Naive thymus-derived CD4-positive, alpha-beta T cell (primary cell): ENCODE measurements at places on chromosomes 16 and 17. TPM values are rescaled to one million over a fixed set of nuclear protein-coding genes. Genes with fewer than 3 reads are reported as not detected.

DNA sequence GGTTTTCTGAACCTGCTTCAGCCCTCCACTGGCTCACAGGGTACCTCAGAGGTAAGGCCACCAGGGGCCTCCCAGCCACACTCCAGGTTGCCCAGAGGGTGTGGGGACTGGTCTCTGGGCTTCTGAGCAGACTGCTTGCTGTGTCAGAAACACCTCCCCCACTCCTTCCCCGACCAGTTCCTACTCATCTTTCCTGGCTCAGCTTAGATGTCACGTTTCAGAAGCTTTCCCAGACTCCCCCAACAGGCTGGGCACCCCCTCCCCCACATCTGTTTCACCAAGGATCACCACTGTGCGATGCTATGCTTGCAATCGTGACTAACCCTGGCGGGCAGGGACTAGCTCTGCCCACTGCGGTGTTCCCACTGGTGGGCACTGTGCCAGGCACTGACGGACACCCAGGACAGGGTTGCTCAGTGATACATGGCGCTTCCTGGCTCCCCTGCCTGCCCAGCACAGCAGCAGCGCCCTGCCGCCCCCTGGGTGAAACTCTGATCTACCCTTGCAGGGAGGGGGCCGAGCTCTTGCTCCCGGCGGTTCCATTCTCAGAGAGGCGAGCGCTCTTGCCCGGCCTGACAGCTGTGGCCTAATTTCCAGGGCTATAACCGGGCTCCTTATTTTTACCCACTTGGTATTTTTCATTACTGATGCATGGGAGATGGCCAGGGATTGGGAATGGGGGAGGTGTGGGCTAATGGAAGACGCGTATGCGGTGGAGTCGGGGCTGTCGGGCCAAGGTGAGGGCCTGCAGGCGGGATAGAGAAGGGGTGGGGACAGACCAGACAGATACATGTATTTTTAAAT is 29.4 kb upstream of the MTSS2 start:
- no peaks in the 10 kb centered on the region for H3K27me3 ChIP-seq
- no peak for DNase-seq
- peaks cover 5% of the 10 kb centered on the region for H3K36me3 ChIP-seq
- no peak overlapping the region for H3K27ac ChIP-seq
- H3K4me3 ChIP-seq: no peak overlapping the region

DNA sequence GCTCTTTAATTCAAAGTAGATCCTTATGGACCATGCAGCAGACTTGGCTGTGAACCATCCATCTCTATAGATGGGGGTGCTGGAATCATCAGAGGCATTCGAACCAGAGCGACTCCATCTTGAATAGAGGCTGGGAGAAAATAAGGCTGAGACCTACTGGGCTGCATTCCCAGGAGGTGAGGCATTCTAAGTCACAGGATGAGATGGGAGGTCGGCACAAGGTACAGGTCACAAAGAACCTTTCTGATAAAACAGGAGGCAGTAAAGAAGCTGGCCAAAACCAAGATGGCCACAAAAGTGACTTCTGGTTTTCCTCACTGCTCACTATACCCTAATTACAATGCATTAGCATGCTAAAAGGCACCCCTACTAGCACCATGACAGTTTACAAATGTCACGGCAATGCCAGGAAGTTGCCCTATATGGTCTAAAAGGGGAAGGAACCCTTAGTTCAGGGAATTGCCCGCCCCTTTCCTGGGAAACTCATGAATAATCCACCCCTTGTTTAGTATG is 89.2 kb upstream of the BRD7 start:
- no peaks in the 10 kb centered on the region for H3K4me1 ChIP-seq
- H3K27ac ChIP-seq: no peak overlapping the region
- no peak overlapping the region for H3K4me3 ChIP-seq
- H3K36me3 ChIP-seq: no peaks in the 10 kb centered on the region

DNA sequence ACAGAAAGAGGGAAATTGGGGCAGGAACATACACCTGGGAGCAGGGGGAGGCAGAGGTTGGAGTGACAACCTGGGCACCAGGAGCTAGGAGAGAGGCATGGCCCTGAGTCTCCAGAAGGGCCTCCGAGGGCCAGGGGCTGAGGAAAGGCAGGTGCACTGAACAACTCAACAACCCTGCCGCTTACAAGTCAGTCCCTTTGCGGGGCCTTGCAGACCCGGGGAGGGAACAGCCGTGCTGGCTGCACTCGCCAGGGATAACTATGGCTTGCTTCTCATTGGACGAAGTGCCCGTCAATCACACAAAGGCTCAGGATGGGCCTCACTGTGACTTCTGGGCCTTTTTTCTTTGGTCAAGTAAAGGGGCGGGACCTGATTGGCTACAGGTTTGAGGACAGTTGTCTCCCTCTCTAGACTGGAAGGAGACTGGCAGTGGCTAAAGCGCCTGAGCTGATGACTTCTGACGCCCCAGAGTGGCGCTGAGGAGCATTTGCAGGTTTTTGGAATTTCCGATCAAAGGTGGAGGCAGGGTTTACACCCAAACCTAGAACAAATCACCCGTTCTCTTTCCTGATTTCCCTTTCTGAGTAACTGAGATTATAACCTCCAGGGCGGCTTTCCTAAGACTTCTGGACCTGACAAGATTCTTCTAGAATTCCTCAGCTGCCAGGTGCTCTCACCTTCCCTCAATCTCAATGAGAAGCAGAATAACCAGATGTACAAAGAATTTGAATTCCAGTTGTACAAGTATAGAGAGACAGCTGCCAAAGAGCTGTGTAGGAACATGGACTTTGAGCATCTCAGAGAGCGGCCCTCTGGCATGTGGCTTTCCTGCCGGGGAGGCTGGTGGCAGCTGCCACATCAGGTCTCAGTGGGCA is 27.6 kb upstream of the ST6GALNAC2 start:
- no peaks in the 10 kb centered on the region for H3K4me1 ChIP-seq
- H3K27me3 ChIP-seq: no peaks in the 10 kb centered on the region
- H3K27ac ChIP-seq: no peak overlapping the region
- DNase-seq: no peak
- no peaks in the 10 kb centered on the region for H3K36me3 ChIP-seq

TBC1D3K gene
- not detected for total RNA-seq

GRCh38 chr16:85002608-85003007 is 8.7 kb downstream of the ZDHHC7 start:
- no peak for DNase-seq
- H3K4me1 ChIP-seq: peaks cover 6% of the 10 kb centered on the region
- no peaks in the 10 kb centered on the region for H3K27me3 ChIP-seq
- H3K36me3 ChIP-seq: no peaks in the 10 kb centered on the region

- H3K27me3 ChIP-seq: no peaks in the 10 kb centered on the region
- peaks cover 27% of the 10 kb centered on the region for H3K4me1 ChIP-seq
- no peak for DNase-seq
- H3K27ac ChIP-seq: peak overlapping the region; percentile 71
- peak overlapping the region; percentile 73 for H3K4me3 ChIP-seq
- peaks cover 20% of the 10 kb centered on the region for H3K36me3 ChIP-seq
Observed at GRCh38 chr17:38705523-38705802, 390 bp downstream of the MLLT6 start.

- H3K27me3 ChIP-seq: no peaks in the 10 kb centered on the region
- H3K4me3 ChIP-seq: no peak overlapping the region
- H3K27ac ChIP-seq: peak overlapping the region; percentile 3
Observed at GRCh38 chr17:75245011-75245410, 16.4 kb downstream of the GGA3 start.

DNA sequence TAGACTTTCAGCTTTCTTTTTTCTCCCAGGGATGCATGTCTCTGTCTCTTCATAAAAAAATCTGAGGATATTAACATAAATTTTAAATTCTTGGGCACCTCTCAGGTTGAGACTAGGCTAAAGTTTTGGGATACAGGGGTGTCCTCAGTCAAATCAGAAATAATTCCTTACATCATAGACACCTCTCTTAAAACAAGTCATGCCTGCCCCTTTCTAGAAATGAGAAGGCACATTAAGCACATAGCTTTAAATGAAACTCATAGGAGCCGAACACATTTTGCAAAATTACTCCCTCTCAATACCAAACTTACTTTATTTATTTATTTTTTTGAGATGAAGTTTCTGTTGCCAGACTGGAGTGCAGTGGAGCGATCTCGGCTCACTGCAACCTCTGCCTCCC is 67.3 kb upstream of the BCAR1 start:
- peaks cover 18% of the 10 kb centered on the region for H3K4me1 ChIP-seq
- H3K4me3 ChIP-seq: no peak overlapping the region
- no peaks in the 10 kb centered on the region for H3K36me3 ChIP-seq
- DNase-seq: no peak

GRCh38 chr17:79609049-79609589 is 1.7 kb downstream of the RBFOX3 start:
- H3K4me1 ChIP-seq: no peaks in the 10 kb centered on the region
- H3K27ac ChIP-seq: no peak overlapping the region
- DNase-seq: no peak
- H3K4me3 ChIP-seq: no peak overlapping the region
- no peaks in the 10 kb centered on the region for H3K36me3 ChIP-seq

DNA sequence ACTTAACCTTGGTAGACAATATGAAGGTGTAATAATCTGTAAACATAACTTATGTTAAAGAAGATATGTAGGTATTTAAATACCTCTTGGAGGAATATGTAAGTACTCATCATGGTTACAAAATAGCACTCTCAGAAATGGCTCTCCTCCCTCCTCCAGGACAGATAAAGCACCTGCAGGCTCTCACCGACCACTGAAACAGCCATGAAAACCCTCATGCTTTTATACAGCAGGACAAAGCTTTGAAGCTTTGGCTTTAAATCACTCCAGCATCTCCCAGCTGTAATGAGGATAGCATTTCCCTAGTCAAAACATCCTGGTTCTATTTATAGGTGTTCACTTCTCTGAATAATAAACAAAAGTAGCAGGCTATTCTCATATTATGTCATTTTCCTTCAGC is 69.1 kb upstream of the PMFBP1 start:
- H3K27me3 ChIP-seq: no peaks in the 10 kb centered on the region
- H3K36me3 ChIP-seq: no peaks in the 10 kb centered on the region
- no peak overlapping the region for H3K4me3 ChIP-seq

- H3K36me3 ChIP-seq: no peaks in the 10 kb centered on the region
- DNase-seq: no peak
- no peak overlapping the region for H3K4me3 ChIP-seq
- no peaks in the 10 kb centered on the region for H3K4me1 ChIP-seq
- H3K27me3 ChIP-seq: no peaks in the 10 kb centered on the region
- no peak overlapping the region for H3K27ac ChIP-seq
Observed at GRCh38 chr17:74999523-74999922, 12.1 kb downstream of the CDR2L start.

DNA sequence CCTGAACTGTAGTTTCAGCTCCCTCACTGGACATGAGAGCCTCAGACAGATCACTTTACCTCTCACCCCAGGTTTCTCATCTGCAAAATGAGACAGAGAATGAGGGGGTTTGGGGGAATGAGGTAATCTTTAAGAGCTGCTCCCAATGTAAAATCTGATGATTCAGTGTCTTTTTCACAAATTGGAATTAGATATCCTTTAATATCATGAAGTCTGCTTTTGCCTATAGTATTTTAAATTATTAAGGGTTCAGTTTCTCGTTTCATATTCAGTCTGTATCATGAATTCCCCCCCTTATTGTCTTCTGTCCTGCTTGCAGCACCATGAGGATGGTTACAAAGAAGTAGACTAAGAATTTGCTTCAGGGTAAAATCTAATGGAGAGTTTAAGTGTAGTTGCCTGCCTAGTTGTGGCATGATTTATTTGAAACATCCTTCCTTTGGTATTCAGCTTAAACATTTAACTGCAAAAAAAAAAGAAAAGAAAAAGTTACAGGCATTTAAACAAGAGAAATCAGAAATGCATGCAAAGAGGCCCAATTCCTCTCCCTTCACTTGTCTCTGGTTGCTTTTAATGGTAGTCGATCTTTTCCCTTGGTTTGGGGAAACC is 77.3 kb downstream of the WNT3 start:
- H3K27me3 ChIP-seq: no peaks in the 10 kb centered on the region
- no peak overlapping the region for H3K27ac ChIP-seq
- H3K36me3 ChIP-seq: peaks cover 16% of the 10 kb centered on the region
- no peak overlapping the region for H3K4me3 ChIP-seq
- H3K4me1 ChIP-seq: no peaks in the 10 kb centered on the region

DNA sequence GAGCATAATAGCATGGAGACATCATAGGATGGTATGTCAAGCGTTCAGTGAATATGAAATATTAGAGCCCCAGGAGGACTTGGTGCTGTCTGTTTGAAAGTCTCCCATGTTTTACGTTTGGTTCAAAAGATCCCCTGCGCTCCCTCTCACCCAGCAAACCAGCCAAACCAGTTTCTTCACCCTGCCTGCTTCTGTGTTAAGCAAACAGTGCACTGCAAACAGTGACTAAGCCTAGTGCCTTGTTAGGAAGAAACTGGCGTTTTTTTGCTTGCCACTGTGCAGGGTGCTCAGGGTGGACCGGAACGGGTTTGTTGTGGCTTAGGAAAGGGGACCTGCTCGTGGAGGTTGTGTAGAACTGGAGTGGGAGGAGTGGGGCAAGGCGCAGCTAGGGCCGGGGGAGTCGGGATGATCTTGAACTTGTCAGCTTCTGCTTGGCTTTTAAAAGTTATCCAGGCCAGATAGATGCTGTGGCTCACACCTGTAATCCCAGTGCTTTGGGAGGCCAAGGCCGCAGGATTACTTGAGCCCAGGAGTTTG is 7.7 kb downstream of the CDH1 start:
- H3K36me3 ChIP-seq: no peaks in the 10 kb centered on the region
- no peak for DNase-seq
- no peak overlapping the region for H3K4me3 ChIP-seq
- no peaks in the 10 kb centered on the region for H3K4me1 ChIP-seq

LITAFD gene
- not detected in 2 replicates for total RNA-seq

GRCh38 chr16:30896261-30896888 is at the start of gene CTF1:
CTF1 (plus strand) TSS chr16:30896614; CDS start chr16:30896644, 30 bp downstream.
- DNase-seq: no peak
- H3K4me3 ChIP-seq: no peak within 1 kb of the TSS
- H3K27me3 ChIP-seq: no peaks in the 10 kb centered on the region
- no peaks in the 10 kb centered on the region for H3K36me3 ChIP-seq
- peaks cover 29% of the 10 kb centered on the region for H3K4me1 ChIP-seq
